ENCODE measurements at places on chromosomes 11 and 22. TPM values are rescaled to one million over a fixed set of nuclear protein-coding genes. Genes with fewer than 3 reads are reported as not detected.
A peak's percentile ranks its signal among the peaks of the same experiment; 100 is the strongest.

- no peak for DNase-seq
- H3K27ac ChIP-seq: no peak overlapping the region
- no peaks in the 10 kb centered on the region for H3K4me1 ChIP-seq
- no peak overlapping the region for H3K4me3 ChIP-seq
- H3K27me3 ChIP-seq: no peaks in the 10 kb centered on the region
- H3K36me3 ChIP-seq: no peaks in the 10 kb centered on the region
Measured at GRCh38 chr11:75194147-75194546, 43.2 kb downstream of the SLCO2B1 start.

The PLEKHA7 gene
- total RNA-seq: 0.51 TPM

The WNT7B gene
- not detected for total RNA-seq

DNA sequence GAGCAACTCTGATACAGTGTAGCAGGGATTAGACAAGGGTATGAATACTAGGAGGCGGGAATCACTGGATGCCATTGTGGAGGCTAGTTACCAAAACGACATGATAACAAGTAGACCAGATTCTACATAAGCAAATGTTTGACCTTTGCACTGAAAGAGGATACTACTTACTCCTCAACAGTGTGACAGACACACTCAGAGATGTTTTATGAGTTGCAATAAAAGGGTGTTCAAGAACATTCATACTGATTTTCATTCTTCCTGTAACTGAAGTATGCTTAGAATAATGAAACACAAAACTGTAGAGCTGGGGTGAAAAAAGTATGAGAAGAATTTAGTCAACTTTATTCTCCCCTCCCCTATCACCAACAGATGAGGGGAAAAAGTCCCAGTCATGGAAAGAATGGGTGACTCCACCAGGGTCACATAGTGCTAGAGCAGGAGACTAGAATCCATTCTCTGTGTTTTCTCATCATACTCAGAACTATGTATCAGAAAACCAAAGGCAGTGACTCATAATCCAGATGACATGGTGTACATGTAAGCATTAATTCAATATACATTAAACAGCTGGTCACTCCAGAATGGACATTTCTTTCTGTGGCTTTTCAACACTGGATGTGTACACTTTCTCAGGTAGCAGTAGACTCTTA is 32.8 kb downstream of the ARHGAP20 start:
- no peaks in the 10 kb centered on the region for H3K36me3 ChIP-seq
- H3K4me1 ChIP-seq: no peaks in the 10 kb centered on the region
- no peak for DNase-seq
- H3K27ac ChIP-seq: no peak overlapping the region
- no peak overlapping the region for H3K4me3 ChIP-seq
- H3K27me3 ChIP-seq: no peaks in the 10 kb centered on the region

- H3K27ac ChIP-seq: no peak overlapping the region
- peak; percentile 35 for DNase-seq
- H3K36me3 ChIP-seq: no peaks in the 10 kb centered on the region
- no peaks in the 10 kb centered on the region for H3K4me1 ChIP-seq
- H3K4me3 ChIP-seq: no peak overlapping the region
Measured at GRCh38 chr22:22407061-22407460, 101.5 kb downstream of the ZNF280B start.

DNA sequence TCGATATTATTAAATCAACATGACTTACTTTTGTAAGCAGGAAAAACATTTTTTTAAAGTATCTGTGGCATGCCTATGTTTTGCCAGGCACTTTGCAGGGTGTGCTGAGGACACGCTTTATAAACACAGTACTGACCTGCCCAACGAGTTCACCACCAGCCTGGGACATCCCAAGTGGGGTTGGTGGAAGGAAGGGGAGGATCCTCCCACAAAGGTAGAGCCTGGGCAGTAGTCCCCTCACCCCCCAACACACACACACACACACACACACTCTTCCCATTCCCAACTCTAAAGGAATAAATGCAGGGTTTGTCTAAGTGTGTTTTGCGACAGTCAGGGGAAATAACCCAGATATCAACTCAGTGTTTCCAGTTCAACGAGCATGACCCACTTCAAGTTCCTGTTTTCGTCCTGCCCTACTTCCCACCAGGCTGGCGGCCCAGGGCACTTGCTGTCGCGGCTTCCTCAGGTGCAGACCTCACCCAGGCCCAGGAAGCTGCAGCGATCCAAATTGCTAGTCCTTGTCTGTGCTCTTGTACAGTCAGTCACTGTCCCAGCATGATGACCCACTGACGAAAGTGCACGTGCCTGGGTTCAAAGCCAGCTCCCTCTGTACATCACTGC is 3.1 kb downstream of the CERK start:
- H3K27me3 ChIP-seq: no peaks in the 10 kb centered on the region
- peaks cover 5% of the 10 kb centered on the region for H3K4me1 ChIP-seq
- H3K4me3 ChIP-seq: no peak overlapping the region
- no peaks in the 10 kb centered on the region for H3K36me3 ChIP-seq

GRCh38 chr22:22386602-22387385 is 121.7 kb downstream of the ZNF280B start:
- no peaks in the 10 kb centered on the region for H3K36me3 ChIP-seq
- H3K27me3 ChIP-seq: peaks cover 44% of the 10 kb centered on the region
- DNase-seq: no peak
- H3K4me1 ChIP-seq: no peaks in the 10 kb centered on the region
- no peak overlapping the region for H3K4me3 ChIP-seq

The TPP1 gene
- total RNA-seq: 45.5 TPM

The MGAT3 gene
- 11.5 TPM for total RNA-seq

DNA sequence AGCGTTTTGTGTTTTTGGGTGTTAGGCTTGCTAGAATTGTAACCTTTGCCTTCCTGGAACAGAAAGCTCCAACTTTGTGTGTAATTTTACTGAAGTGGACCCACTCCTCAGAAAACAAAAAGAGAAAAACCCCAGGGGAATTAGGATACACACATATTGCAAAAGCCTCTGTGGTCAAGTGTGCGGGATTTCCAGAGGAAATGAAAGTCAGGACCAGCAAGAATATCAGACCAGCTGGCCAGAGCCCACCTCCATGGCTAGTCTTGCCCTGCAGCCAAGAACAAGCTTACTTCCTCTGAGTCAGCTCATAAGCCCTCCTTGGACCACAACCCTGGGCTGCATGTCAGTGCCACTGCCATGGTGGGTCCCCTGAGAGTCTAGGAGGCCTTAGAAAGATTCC is 37.0 kb upstream of the FTH1 start:
- no peak overlapping the region for H3K27ac ChIP-seq
- no peak overlapping the region for H3K4me3 ChIP-seq
- no peaks in the 10 kb centered on the region for H3K27me3 ChIP-seq
- no peaks in the 10 kb centered on the region for H3K36me3 ChIP-seq
- DNase-seq: no peak

GRCh38 chr11:788953-789940 is 643 bp downstream of the CEND1 start:
- H3K27me3 ChIP-seq: no peaks in the 10 kb centered on the region
- H3K4me1 ChIP-seq: no peaks in the 10 kb centered on the region
- H3K4me3 ChIP-seq: no peak overlapping the region
- H3K27ac ChIP-seq: no peak overlapping the region

DNA sequence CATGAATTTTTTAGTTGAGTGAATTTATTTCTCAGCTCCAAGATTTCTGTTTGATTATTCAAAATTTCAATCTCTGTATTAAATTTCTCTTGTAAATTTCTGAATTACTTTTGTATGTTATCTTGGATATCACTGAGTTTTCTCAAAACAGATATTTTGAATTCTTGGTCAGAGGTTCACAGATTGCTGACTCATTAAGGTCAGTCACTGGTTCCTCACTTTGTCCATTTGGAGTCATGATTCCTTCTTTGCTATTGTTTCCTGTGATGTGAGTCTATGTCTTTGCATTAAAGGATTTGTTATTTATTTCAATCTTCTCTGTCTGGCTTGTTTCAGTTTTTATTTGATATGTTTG is 10.2 kb upstream of the IL17RA start:
- H3K36me3 ChIP-seq: no peaks in the 10 kb centered on the region
- H3K27me3 ChIP-seq: no peaks in the 10 kb centered on the region
- no peak for DNase-seq

The FREY1 gene
- total RNA-seq: 0.76 TPM

DNA sequence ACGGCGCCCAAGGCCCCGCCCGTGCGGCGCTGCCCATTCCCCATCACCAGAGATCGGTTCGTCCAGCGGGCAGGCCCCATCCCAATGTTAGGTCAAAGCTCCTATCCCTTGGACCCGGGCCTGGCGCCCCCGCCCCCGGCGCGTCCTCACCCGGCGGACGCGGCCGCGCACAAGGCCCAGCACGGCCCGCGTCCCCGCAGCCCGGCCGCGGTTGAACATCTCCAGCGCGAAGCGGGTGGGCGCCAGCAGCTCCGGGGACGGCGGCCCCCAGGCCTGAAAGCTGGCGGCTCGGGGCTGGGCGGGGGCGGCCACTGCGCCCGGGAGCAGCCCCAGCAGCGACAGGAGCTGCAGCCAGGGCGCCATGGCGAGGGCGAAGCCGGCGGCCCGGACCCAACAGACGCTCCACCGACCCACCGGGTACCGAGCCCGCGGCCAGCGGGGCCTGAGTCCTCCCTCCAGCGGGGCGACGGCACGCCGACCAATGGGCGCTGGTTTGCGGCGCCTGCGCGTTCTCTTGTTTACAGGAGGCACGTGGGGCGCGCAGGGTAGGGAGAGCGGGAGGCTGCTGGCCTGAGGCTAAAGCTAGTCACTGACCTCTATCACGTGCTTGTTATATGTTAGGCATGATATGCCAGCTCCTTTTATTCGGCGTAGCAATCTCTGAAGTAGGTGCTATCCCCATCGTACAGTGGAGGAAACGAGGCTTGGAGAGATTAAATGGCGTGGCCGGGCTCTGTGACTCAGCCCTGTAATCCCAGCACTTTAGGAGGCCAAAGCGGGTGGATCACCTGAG is at the start of gene CTSF:
Gene CTSF, minus strand, starts transcription at position 483 of the 793 bp plus-strand sequence. Its CDS starts 120 bp downstream, at position 363.
- no peak within 1 kb of the TSS for H3K27ac ChIP-seq
- H3K4me1 ChIP-seq: peaks cover 8% of the 10 kb centered on the region
- H3K36me3 ChIP-seq: no peaks in the 10 kb centered on the region

DNA sequence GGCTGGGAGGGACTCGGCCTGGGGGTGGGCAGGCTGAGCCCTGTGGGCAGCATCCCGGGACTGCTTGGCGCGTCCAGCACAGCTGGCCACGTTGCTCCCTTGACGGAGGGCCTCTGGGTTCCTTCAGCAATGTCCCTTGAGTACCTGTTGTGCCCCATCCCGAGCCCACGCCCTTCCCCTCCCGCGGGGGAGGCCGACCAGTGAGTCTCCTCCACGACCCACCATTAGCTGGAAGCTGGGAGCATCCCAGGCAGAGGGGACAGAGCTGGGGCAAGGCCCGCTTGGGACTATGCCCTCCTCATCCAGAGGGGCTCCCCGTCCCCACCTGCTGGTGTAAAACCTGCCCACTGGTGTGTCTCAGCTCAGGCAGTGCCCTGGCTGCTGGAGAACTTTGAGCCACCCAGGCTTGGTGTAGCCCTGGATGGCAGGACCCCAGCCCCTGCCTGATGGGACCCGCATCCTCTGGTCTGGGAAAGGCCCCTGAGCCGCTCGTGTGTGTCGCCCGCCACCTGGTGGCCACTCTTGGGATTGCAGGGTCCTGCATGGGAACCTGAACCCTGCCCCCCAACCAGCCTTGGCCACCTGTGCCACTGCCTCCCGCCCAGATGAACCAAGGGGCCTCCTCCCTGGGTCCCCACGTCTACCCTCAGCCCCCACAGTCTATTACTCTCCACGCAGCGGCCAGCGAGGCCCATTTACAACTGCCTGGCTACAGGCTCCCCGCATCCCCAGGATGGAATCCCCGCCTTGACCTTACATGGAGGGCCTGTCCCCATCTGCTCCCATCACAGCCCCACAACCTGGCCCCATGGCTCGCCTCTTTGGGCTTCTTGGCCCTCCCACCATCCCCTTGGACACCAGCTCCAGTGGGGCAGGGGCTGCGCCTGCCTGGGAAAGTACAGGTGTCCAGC is 16.6 kb upstream of the ARHGAP8 start:
- no peaks in the 10 kb centered on the region for H3K27me3 ChIP-seq
- H3K36me3 ChIP-seq: no peaks in the 10 kb centered on the region
- no peak overlapping the region for H3K27ac ChIP-seq
- H3K4me1 ChIP-seq: peaks cover 50% of the 10 kb centered on the region
- DNase-seq: peak; percentile 70
